ENCODE measurements at places on chromosomes 4 and X.

GRCh38 chr4:137707626-137708025 is 175.3 kb upstream of the PCDH18 start:
- no peak for DNase-seq

DNA sequence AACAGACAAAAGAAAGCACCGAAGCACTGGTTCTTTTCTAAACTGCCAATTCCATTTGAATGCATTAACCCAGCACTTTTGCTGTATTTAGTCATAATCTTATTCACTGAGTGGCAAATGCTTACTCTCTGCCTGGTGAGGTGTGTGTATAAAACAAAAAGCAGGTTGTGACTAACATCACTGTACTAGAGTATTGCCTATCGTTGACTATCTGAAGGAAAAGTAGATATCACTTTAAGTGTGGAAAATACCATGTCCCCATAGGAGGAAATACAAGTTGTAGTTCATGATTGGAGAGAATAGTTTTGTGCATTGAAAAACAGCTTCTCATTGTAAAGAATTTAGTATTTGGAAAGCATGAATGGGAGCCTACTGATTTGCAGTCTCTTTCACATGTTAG is 2.7 kb downstream of the PDLIM5 start:
- DNase-seq = no peak

- no peak for DNase-seq
These were observed 10.6 kb downstream of the HGFAC start for GRCh38 chr4:3452376-3452775.

DNA sequence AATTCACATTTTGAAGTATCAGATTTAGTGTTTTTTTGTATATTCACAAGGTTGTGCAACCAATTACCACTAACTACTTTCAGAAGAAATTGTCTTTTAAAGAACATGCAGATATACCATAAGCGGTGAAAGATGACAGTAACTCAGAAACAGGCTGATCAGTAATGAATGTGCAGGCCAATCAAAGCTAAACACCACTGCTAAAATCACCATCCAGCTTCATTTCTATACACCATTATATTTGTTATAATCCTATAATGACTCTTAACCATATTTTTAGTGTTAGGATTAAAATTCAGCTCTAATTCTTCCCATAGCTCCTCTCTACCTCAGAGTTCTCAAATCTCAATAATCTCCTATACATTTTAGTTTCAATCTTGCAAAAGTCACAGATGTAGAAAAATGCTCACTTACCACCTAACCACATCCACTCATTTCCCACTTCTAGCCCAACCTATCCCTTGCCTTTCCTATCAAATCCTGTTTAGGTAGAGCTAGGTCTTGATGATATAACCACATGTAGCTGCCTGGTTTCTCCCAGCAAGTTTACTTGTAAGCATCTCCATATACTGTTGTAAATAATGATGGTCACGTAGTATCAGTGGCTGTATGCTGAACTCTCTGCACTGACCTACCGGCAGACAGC is 16.6 kb downstream of the COQ2 start:
- no peak for DNase-seq
